ENCODE measurements at places on chromosomes 5 and 9. TPM values are rescaled to one million over a fixed set of nuclear protein-coding genes. Genes with fewer than 3 reads are reported as not detected.

Gene SPINK6
- not detected for polyA plus RNA-seq

Gene BTNL3
- polyA plus RNA-seq = not detected

Gene SH3PXD2B
- polyA plus RNA-seq = 27.8 TPM

Gene MLANA
- 0.80 TPM for polyA plus RNA-seq

Gene TMEM171
- polyA plus RNA-seq = 0.58 TPM

Gene PCDHB14
- polyA plus RNA-seq = 6.3 TPM

Gene IFNA8
- not detected for polyA plus RNA-seq

Gene FBP1
- 0.53 TPM for polyA plus RNA-seq

Gene DMRT3
- polyA plus RNA-seq = 0.38 TPM

Gene UNC5A
- polyA plus RNA-seq = 1.7 TPM

Gene LOX
- 63.2 TPM for polyA plus RNA-seq

Gene GAPT
- 0.66 TPM for polyA plus RNA-seq

Gene HMMR
- polyA plus RNA-seq = 8.6 TPM

Gene CARD6
- polyA plus RNA-seq = 1.2 TPM

Gene LSM11
- 8.8 TPM for polyA plus RNA-seq

Gene CBY3
- 0.37 TPM for polyA plus RNA-seq

Gene PHF24
- 0.09 TPM for polyA plus RNA-seq

Gene FAM151B
- polyA plus RNA-seq = 3.8 TPM

Gene SUSD3
- 3.3 TPM for polyA plus RNA-seq
